Stimulated activated CD8-positive, alpha-beta memory T cell treated with anti-CD3 and anti-CD28 coated beads, Interleukin-7, amount 100 ng/mL, for 1 hour (primary cell): ENCODE measurements at places on chromosomes 3 and 15.

GRCh38 chr3:181358562-181358961 lies 353.2 kb upstream of the SOX2 start:
- no peak for DNase-seq

- no peak for DNase-seq
Measured at GRCh38 chr15:64599716-64600115, 139.3 kb downstream of the ZNF609 start.

GRCh38 chr3:30002797-30003196 lies 603.6 kb upstream of the TGFBR2 start:
- DNase-seq, result no peak

GRCh38 chr3:99808163-99808794 lies 9.4 kb upstream of the CMSS1 start:
- no peak for DNase-seq

- no peak for DNase-seq
Measured at GRCh38 chr3:174198199-174198598, 660.9 kb upstream of the NAALADL2 start.

- no peak for DNase-seq
Measured at GRCh38 chr3:174330303-174330702, 528.8 kb upstream of the NAALADL2 start.

DNA sequence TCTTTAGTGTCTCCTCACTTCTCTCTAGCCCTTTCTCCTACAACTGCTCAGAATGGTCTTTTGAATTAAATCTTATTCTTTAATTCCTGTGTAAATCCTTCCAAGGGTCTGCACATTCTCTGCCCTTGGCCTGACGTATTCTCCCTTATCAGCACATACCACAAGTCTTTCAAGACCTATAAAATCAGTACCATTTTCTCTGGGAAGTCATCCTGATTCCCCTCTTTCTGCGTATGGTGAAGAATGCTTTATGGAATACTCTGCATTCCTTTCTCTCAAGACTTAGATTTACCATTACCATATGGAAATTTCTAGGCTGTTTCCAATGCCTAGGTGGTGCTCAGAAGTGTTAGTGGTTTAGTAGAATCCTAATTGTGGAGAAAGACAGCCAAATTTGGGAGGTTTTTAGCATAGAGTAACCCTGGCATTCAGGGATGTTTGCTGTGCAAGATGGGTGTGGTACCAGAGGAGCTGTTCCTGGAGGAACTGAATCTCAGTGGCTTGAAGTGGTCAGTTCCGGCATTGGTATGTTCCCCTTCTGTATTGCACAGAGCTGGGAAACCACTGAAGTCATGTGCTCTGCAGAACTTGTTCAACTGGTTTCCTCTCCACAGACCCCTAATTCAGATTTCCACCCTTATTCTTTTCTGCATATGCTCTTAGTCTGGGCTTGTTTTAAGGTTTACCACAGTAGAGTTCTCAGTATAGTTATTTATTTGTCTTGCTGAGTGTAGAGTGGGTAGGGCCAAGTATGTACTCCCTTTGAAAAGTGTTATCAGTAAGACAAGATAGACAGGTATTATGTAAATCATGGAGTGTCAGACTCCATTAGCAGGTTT lies 24.5 kb downstream of the IQGAP1 start:
- no peak for DNase-seq

- DNase-seq, result no peak
Measured at GRCh38 chr3:123411340-123412040, 37.4 kb downstream of the ADCY5 start.

DNA sequence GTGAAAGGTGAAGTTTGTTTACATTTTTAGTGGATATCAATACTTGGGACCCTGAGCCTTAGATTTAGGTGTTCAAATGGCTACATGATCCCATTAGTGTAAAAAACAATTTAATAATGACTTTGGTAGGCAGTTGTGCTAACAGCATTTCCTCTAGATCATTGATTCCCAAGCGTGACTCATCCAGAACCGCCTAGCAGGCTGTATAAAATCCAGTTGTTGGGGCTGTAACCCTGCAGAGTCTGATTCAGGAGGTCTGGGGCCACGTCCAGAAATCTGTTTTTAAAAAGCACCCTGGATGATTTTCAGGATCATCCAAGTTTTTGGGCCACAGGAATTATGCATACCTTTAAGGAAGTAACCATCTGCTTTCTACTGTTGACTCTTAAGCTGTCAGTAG lies 156.4 kb downstream of the TP63 start:
- no peak for DNase-seq

DNA sequence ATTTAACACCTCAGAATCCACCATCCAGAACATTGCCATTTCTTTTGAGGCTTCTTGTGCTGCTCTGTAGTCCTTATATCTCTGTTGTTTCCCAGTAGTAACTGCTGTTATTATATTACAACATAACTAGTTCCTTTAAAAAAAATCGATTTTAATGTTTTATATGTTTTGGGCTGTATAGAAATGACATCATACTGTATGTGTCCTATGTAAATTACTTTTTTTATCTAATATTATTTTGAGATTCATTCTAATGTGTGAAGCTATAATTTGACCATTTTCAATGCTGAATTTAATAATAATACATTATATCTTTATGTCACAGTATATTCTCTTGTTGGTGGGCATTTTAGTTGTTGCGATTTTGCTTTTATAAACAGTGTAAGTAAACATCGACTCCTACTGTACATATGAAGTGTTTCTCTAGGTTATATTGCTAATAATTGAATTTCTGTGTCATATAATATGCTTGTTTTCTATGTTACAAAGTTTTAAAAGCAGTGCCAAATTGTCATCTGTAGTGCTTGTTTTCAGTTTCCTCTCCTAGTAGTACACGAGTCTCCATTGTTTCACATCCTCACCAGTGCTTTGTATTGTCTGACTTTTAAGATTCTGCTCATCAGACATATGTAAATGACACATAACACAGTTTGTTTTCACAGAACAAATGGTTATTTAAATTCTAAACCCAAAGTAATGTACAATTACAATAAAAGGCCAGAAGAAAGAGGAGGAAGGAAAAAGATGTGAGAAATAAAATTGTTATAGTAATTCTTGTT lies 172.0 kb upstream of the LRRFIP2 start:
- DNase-seq, result no peak

GRCh38 chr3:130850843-130851242 lies 43.0 kb upstream of the ATP2C1 start:
- DNase-seq, result no peak

GRCh38 chr3:106628407-106628806 lies 748.8 kb upstream of the CCDC54 start:
- no peak for DNase-seq

GRCh38 chr3:44478606-44479094 lies 1.2 kb upstream of the ZNF445 start:
- DNase-seq, result no peak

GRCh38 chr3:69490235-69490634 lies 104.3 kb upstream of the FRMD4B start:
- no peak for DNase-seq

DNA sequence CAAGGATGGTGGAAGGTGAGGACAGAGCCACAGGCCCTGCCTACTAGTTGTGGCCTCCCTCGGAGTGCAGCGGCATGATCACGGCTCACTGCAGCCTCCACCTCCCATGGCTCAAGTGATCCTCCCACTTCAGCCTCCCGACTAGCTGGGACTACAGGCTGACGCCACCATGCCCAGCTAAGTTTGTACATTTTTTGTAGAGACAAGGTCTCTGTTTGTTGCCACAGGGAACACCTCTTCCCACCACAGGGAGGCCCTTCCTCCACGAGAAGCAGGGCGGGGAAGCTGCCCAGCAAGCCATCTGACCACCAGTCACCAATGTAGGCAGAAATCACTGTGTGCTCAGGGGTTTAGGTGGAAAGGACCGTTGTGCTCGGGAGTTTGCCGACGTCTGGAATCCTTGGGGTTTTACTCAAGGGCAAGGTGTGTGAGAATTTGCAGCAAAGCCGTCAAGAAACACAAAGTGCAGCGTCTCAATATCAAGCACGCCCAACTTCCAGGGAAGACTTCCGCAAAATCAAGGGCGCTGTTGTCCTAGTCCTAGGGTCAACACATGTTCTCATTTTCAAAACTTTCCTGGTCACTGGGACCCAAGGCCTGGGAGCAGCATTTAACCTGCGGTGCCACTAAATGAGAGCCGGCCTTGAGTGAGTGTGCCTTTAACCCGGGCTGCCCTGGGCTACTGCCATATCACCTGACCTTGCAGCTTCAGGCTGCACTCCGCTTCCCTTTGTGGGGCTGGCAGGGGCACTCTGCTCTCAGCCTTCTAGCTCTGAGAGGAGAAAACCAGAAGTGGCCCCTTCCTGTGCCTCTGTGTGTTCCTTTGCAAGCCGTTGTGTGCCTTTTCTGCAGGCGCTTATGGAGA lies 65.7 kb downstream of the SLC12A8 start:
- no peak for DNase-seq

DNA sequence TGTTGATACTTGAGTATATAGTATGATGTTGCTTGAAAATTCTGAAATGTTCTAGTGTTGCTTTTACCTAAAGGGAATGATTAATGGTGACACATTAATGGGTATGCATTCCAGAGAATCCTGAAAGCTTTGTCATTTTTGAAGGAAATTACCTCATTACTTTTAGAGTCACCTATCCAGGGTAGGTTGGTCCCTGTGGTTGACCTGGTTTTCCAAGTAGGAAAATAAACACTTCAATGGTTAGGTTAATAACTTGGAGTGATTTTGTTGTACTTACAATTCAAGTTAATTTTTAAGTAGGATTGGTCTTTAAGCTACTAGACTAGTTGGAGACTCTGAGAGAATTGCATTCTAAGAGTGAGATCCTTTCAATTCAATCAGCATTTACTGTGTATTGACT lies 31.0 kb downstream of the MITF start:
- DNase-seq, result no peak

GRCh38 chr3:8128686-8129085 lies 372.9 kb upstream of the LMCD1 start:
- DNase-seq, result no peak

DNA sequence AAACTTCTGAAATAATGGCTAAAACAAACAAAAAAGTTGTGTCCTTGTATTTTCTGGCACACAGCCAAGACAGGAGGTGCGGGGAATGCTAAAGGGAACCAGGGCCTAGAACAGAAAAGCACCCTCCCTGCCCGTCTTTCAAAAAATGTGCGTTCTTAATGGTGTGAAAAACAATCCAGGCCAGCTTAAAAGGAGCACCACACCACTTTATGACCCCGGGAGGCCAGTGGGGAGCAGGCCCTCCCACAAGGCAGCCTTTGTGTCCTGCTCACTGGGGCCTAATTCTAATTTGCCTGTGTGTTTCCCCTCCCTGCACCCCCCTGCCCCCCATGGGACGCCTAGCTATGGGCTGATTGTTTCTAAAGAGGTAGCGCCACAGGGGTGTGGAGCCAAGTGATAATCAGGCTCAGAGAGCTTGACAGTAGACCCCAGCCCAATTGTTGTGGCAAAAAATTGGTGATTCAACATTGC lies 181.4 kb downstream of the GREM1 start:
- DNase-seq, result no peak

GRCh38 chr3:53733446-53733845 lies 112.8 kb downstream of the CHDH start:
- no peak for DNase-seq

- no peak for DNase-seq
Measured at GRCh38 chr3:147930232-147930807, 521.2 kb downstream of the ZIC1 start.

- DNase-seq, result no peak
Measured at GRCh38 chr3:112770032-112770626, 76.5 kb downstream of the CD200R1L start.

GRCh38 chr3:23611737-23612295 lies 193.9 kb upstream of the UBE2E1 start:
- no peak for DNase-seq

DNA sequence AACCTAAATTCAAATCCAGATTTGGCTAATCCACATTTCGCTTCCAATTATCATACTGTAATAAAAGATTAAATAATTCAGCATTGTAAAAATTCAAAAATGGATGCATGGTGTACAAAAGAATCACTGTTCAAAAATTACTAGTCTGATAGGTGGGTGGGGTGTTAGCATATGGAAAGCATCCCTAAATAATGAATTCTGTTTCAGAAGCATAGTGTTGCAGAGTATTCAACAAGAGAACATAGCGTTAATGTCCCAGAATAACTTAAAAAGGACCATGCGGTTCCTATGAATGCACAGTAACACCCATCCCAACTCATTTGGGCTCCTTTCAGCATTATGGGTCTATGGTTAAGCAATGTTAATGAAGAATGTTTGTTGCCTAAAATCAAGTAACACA lies 51.1 kb downstream of the MORC1 start:
- DNase-seq, result no peak

GRCh38 chr15:40415226-40415625 lies 9.6 kb downstream of the IVD start:
- DNase-seq, result no peak

- DNase-seq, result no peak
Measured at GRCh38 chr3:35919160-35919559, 279.8 kb downstream of the ARPP21 start.

DNA sequence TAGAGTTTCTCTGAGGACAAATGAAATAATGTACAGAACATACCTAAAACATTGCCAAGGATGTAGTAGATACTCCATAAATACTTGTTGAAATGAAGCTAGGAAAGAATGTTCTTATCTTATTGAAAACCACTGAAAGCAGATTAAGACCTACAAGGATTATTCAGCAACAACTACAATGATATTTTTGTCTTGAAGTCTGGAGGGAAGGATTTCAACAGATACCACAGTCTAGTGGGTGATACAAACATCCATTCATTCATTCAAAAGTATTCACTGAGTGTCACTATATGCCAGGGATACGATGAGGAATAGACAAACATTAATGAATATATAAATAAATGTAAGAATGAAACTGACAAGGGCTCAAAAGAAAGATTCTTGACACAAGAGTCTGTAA lies 74.7 kb upstream of the THBS1 start:
- DNase-seq, result no peak

DNA sequence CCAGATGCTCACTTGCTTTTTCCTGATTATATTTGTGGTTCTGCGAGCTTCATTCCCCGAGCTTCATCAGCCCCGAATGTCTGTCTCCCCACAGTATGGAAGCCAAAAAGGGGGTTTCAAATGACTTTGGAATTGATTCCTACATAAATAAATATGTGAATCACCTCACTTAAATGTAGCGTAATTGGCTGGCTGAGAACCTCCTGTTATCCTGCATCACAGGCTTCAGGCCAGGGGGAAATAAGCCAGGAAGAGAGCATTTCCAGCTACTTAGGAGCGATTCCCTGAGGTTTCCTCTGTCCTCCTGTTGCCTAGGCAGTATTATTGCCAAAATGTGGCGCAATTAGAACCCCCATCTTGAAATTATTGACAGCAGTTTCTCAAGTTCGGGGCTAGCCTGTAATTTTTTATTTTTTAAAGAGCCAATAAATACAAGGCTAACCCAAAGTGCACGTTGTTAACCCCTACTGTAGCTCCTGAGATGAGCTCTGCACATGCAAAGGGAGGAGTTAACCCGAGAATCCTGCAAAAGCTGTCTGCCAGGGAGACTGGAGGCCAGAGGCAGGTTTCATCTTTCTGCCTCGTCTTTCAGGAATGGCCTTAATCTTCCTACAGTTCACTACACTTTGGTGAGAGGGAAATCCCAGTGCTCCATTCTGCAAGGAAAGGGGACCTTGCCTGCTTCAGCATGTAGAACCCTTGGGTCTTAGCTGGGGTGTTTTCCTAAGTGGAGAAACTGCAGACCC lies 148.2 kb downstream of the ADAMTS9 start:
- DNase-seq, result no peak

- no peak for DNase-seq
Measured at GRCh38 chr15:36595611-36596010, 16.2 kb downstream of the CDIN1 start.
